ENCODE measurements at places on chromosomes 12 and 14. TPM values are rescaled to one million over a fixed set of nuclear protein-coding genes. Genes with fewer than 3 reads are reported as not detected.
A peak's percentile ranks its signal among the peaks of the same experiment; 100 is the strongest.

DNA sequence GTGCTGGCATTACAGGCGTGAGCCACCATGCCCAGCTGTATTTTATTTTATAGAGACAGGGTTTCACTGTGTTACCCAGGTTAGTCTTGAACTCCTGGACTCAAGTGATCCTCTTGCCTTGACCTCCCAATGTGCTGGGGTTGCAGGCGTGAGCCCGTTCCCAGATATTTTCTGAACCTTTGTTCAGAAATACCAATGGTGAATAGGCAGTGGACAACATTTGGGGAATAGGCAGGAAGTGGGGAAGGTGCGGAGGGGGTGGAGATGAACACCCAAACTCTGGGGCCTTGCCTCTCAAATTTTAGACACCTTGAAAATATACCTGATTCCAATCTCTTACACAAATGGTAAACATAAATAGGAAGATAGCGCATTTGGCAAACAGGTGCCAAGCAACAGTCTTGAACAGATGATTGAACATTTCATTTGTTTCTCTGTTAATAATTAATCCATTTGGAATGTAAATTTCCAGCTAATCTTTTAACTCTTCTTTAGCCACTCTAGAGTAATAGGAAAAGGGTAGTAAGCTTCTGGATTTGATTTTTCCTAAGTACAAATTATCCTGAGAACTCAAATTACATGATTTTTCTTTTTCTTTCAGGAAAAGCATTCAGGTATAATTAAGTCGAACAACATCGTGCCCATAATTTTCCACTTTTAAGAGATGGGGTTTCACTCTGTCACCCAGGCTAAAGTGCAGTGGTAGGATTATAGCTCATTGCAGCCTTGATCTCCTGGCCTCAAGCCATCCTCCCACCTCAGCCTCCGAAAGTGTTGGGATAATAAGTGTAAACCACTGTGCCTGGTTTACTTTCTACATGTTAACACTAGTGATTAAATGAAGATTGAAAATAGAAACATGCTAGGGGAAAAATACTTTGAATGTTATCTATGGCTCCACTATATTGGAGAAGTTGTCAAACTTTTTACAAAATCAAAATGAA lies 22.9 kb upstream of the RNF34 start:
- peaks cover 2% of the 10 kb centered on the region for H3K27me3 ChIP-seq
- H3K4me1 ChIP-seq: no peaks in the 10 kb centered on the region
- no peak overlapping the region for H3K27ac ChIP-seq
- H3K36me3 ChIP-seq: no peaks in the 10 kb centered on the region
- no peak overlapping the region for H3K4me3 ChIP-seq

DNA sequence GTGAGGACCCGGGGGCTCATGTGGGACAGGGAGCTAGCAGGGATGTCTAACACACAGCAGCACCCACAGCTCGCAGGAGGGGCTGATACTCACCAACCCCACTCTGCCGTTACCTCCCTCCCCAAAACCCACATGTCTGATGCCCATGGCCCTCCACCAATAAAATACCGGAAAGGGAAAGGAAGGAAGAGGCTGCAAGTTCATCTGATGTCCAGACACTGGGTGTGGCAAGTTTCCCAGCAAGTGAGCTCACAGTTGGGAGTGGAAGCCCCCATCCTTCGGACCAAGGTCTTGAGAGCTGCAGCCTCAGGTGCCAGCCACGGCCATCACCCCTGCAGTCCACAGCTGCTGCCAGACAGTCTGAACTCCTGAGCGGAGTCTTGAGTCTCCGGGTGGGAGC lies 39.3 kb upstream of the DIO3 start:
- H3K4me3 ChIP-seq: no peak overlapping the region
- H3K27me3 ChIP-seq: no peaks in the 10 kb centered on the region
- no peaks in the 10 kb centered on the region for H3K4me1 ChIP-seq

DNA sequence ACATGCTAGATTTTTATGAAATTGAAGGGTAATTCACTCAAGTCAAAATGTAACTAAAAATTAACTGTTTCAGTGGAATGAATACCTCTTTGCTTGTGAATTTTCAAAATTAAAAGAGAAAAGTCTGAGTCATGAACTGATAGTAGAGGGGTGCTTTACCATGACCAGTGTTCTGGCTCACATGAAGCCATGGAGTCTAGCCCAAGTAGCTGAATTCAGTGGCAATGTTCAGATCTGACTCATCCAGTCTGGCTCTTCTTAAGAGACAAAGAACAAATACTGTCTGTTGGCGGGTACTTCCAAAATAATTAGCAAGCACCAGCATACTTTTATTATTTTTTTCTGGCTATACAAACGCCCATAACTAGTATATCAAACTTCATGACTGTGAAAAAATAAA lies 366.3 kb upstream of the GARIN6 start:
- no peak for DNase-seq
- H3K4me1 ChIP-seq: no peaks in the 10 kb centered on the region
- H3K36me3 ChIP-seq: no peaks in the 10 kb centered on the region
- no peak overlapping the region for H3K4me3 ChIP-seq

DNA sequence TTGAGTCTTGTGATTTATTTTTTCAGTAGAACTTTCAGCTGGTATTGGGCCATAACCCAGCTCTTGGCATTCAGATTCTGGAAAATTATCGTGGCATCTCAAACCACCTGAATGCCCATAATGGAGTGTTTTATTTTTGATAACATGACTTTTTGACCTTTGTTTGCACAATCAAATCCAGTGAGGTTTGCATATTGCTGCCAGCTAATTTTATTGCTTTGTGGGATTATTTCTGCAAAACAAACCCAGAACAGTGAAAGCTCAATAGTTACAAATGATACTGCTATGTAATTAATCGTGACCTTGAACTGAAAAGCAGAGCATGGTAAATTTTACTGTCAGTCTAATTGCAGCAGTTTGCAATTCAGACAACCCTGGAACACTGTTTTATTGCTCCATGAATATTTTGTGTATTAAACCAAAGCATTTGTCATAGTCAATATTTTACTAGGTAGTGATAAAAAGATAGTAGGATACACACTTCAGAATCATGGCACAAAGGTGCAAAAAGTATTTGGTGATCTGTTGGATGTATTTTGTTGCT lies 255.2 kb upstream of the NAV3 start:
- H3K4me3 ChIP-seq: no peak overlapping the region
- H3K27me3 ChIP-seq: no peaks in the 10 kb centered on the region
- H3K36me3 ChIP-seq: no peaks in the 10 kb centered on the region
- H3K27ac ChIP-seq: no peak overlapping the region
- no peaks in the 10 kb centered on the region for H3K4me1 ChIP-seq

GRCh38 chr12:104827587-104827986 lies 130.5 kb downstream of the SLC41A2 start:
- H3K27me3 ChIP-seq: no peaks in the 10 kb centered on the region
- H3K36me3 ChIP-seq: peaks cover 4% of the 10 kb centered on the region
- peak; percentile 13 for DNase-seq
- H3K4me3 ChIP-seq: no peak overlapping the region

GRCh38 chr14:31935391-31935790 lies 141.7 kb upstream of the ARHGAP5 start:
- no peaks in the 10 kb centered on the region for H3K36me3 ChIP-seq
- no peak overlapping the region for H3K4me3 ChIP-seq
- H3K4me1 ChIP-seq: peaks cover 9% of the 10 kb centered on the region
- DNase-seq: no peak
- H3K27ac ChIP-seq: no peak overlapping the region

DNA sequence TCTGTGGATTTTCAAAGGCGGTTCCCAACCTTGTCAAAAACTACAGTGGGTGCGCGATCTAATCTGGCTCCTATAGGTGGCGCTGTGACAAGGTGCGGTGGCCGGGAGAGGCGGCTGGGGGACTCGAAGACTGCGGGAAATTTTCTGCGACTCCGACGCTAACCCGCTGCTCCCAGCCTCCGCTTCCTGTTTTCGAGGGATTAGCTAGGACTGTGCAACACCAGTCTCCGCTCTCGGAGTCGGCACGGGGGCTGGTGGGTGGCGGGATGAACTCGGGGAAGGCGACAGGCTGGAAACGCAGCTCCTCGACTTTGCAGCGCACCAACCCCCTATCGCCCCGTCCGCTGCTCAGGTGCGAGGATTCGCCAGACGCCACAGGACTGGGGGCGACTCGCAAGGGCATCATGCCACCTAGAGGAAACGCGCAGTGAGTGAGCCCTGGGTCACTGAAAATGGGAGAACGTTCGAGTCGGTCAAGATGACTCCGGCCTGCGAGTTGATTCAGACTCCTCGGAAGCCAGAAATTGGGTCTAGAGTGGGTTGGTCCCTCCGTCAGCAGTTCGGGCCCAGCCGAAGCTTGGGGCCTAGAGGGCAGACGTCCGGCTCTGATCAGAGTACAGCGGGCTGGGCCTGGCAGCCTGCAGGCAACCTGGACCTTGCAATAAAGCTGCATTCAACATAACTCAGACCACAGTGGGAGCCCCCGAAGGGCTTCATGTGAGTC lies 5.5 kb upstream of the PAX9 start:
- DNase-seq: peak; percentile 55
- peaks cover 84% of the 10 kb centered on the region for H3K27me3 ChIP-seq
- H3K4me3 ChIP-seq: no peak overlapping the region

GRCh38 chr12:54603173-54603814 lies 14.8 kb upstream of the PPP1R1A start:
- peaks cover 2% of the 10 kb centered on the region for H3K27me3 ChIP-seq
- peaks cover 5% of the 10 kb centered on the region for H3K4me1 ChIP-seq
- H3K4me3 ChIP-seq: no peak overlapping the region
- peak; percentile 85 for DNase-seq
- H3K36me3 ChIP-seq: no peaks in the 10 kb centered on the region

- H3K27me3 ChIP-seq: peaks cover 25% of the 10 kb centered on the region
- H3K36me3 ChIP-seq: no peaks in the 10 kb centered on the region
- peak overlapping the region; percentile 30 for H3K4me3 ChIP-seq
- peaks cover 15% of the 10 kb centered on the region for H3K4me1 ChIP-seq
- H3K27ac ChIP-seq: peak overlapping the region; percentile 8
- DNase-seq: peak; percentile 95
These were observed 1346.4 kb downstream of the TMEM121 start for GRCh38 chr14:106872611-106873446.

- DNase-seq: no peak
- H3K27me3 ChIP-seq: no peaks in the 10 kb centered on the region
- no peaks in the 10 kb centered on the region for H3K4me1 ChIP-seq
- H3K27ac ChIP-seq: no peak overlapping the region
- peaks cover 39% of the 10 kb centered on the region for H3K36me3 ChIP-seq
- no peak overlapping the region for H3K4me3 ChIP-seq
These were observed 23.2 kb downstream of the LGALS3 start for GRCh38 chr14:55152052-55152753.

DNA sequence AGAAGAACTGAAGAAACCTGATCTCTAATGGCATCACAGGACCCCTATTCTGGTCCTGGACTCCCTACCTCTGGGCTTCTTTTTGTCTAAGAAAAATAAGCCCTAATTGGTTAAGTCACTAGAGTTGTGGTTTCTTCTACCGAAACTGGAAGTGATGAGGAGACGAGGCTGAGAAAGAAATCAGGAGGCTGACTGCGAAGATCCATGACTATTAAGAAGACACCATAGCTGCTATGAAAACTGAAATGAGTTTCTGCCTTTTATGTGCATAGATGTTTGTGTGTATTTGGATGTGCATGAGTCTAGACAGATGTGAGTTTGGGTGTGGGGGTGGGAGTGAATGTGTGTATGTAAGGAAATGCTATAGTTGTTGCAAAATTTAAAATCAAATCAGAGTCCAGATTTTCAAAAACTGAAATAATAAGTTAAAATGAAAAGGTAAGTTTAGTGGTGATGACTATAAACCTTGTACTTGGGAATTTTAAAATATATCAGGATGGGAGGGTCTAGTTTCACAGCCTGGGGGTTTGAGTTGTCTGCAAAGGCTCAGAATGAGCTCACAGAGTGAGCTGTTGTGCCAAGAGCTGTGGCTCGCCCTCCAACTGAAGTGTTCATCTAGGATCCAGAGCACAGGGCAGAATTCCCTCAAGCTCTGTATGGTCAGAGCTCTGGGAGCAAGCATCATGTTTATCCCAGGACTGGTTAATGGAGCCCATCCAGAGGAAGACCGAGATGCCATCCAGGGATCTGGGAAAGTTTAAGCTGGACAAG lies 94.9 kb downstream of the VCPKMT start:
- H3K27ac ChIP-seq: peak overlapping the region; percentile 61
- peaks cover 40% of the 10 kb centered on the region for H3K36me3 ChIP-seq
- H3K4me1 ChIP-seq: peaks cover 35% of the 10 kb centered on the region
- no peaks in the 10 kb centered on the region for H3K27me3 ChIP-seq

DNA sequence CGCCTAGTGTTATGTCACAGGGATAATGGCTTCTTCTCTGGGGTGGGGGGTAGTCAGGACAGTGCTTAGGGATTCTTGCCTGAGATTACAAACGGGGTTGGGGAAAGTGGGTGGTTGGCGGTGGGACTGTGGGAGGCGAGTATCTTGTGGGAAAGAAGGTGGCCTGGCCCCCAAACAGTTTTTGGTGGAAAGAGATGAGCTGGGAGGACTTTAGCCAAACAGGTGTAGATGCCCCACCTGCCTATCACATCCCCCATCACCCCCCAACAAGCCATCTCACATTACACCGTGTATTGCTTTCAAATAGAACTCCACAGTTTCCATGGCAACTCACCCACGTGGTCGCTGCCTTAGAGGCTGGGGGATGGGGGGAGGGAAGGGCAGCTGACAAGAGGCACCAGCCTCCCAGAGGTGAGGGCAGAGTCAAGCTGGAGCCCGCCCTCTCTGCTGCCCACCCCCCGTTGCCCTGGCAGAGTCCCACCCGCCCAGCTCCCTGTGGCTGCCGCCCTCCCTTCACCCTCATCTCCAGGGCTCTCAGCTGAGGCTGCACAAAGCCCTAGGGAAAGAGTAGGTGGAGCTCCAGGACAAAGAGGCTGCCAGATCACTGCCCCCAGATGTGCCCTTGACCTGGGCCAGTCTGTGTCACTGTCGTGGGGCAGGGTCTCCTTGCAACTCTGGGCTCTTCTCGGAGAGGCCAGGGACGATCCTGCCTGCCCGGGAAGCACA lies 98.3 kb downstream of the LRRC74A start:
- H3K4me1 ChIP-seq: peaks cover 75% of the 10 kb centered on the region
- H3K27ac ChIP-seq: no peak overlapping the region

DNA sequence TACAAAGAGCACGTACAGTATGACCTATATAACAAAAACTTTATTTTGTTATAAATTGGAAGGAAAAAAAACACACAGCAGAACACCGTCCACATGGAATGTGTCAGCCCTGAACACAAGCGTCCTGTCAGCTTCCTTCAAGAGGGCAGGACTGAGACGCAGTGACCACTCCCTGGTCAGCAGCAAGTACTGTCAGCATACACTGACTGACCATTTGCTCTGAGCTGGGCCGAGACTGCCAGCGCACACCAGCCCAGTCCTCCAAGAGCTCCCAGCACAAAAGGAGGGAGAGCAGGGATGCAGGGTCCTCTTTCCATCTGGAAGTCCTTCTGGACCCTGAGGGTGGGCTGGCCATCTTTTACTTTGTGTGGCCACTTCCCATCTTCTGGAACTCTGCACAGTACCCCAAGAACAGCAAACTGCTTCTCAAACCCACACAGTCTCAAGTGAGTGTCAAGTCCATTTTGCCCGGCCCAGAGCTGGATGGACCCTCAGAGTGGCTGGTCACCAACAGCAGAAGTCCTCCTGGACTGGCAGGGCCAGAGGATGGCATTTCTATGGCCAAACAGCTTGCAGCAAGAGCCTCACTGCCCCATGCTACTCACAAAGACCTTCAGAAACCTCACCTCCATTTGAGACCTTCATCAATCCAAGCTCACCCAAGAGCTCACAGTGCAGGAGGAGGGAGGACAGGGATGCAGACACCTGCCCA lies 11.7 kb downstream of the CCDC88C start:
- H3K27me3 ChIP-seq: no peaks in the 10 kb centered on the region
- peaks cover 48% of the 10 kb centered on the region for H3K36me3 ChIP-seq
- peak overlapping the region; percentile 98 for H3K27ac ChIP-seq
- peaks cover 87% of the 10 kb centered on the region for H3K4me1 ChIP-seq
- DNase-seq: no peak
- H3K4me3 ChIP-seq: peak overlapping the region; percentile 59

TMEM63C gene
- total RNA-seq: 3.3 TPM

SYT1 gene
- total RNA-seq: not detected

PLEK2 gene
- 1.0 TPM for total RNA-seq

BLOC1S1 gene
- 84.6 TPM for total RNA-seq

CYP27B1 gene
- total RNA-seq: 7.9 TPM

VSIG10 gene
- 4.2 TPM for total RNA-seq

ZNF891 gene
- 1.7 TPM for total RNA-seq

Measured in activated CD8-positive, alpha-beta T cell treated with anti-CD3 and anti-CD28 coated beads for 36 hours (primary cell).